GM23248 (cell line): ENCODE measurements at places on chromosomes 13 and 19.

GRCh38 chr19:4557971-4558941, 1.2 kb downstream of the SEMA6B start:
- DNase-seq, result peak; percentile 45

DNA sequence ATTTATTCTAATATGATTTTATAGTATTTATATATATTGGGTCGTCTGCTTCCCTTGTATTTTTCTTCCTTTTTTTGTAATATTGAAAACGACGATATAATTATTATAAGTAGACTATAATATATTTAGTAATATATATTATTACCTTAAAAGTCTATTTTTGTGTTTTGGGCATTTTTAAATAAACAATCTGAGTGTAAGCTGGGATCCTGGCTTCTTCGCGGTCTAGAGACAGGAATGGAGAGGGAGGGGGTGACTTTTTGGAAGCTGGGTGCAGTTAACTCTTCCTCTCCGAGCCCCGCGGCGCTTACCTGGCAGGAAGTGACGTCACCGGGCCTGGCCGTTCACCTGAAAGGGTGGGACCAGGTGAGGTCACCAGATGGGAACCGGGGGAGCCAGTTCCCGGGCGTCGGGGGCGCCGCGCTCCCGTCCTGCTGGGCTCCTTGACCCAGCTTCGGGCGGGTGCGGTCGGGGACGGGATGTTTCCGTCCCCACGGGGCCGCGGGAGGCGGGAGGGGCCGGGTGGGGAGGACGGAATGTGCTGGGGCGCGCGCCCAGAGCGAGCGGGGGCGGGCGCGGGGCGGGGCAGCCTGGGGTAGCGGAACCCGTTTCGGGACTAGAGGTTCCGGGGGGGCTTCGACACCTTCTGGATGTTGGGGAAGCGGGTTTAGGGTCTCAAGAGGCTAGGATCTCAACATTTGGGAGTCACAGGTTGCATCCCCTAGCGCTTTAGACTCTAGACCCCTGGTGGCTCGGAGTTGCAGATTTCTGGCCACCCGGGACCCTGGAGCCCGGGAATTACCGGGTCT, 2.8 kb downstream of the ZFP36 start:
- DNase-seq, result peak; percentile 90

DNA sequence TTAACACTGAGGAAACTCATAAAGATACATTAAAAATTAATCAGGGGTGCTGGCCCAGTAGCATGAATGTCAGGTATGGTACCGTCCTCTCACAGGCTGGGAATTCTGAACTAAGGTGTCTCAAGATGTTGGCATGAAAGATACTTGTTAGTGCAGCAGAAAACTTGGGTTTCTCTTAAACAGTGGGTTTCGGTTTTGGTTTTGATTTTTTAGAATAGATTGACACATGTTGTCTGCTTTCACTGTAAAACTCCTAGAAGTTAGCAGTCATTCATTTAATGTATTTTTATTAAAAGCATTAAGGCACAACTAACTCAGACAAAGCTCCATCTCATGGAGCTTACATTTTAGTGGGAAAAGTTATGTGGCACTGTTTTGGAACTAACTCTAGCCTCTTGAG, 3.5 kb upstream of the OBI1 start:
- DNase-seq, result no peak

DNA sequence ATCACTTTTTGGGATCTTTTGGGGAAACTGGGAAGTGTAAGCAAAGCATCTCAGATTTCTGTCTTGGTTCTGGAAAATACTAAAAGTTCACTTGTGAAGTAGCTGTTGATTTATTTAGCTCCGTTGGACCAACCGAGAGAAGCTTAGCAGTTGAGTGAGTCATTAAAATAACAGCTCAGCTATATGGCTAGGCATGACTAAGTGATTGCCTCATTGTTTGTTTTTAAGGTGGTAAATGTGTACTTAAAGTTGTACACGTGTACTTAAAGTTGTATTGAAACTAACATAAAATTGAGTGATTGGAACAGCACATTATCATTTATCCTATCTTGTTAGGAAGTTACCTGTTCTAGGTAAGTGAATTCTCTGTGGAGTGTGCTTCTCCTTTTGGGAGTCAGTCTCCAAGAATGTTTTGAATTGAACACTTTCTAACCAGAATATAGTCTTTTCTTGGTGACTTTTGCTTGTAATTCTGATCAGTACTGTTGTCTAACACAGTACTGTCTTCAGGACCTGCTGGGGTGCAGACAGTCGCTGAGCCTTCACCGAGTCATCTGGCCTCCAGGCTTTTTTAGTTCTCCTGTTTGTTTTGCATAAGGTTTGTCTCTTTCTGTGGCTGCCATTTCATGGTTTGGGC, 2.9 kb upstream of the DCUN1D2 start:
- peak; percentile 96 for DNase-seq

- DNase-seq, result no peak
These were observed 504.5 kb downstream of the TBC1D4 start for GRCh38 chr13:74977498-74977897.

DNA sequence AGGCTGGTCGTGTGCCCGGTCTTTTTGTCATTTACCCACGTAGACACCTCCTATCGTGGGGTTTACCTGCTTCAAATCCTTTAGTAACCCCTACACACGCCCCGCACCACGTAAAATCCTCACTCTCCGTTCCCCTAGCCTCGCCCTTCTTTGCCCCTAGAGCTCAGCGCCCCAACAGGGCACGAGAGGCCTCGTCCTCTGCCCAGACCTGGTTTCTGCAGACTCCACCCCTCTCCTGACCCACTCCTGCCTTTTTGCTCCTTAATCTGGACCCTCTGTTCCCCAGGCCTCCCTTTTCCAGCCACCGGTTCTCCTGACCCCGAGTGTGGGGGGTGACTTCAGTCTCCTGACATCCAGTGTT, 412 bp downstream of the ZNF528 start:
- DNase-seq, result peak; percentile 59

DNA sequence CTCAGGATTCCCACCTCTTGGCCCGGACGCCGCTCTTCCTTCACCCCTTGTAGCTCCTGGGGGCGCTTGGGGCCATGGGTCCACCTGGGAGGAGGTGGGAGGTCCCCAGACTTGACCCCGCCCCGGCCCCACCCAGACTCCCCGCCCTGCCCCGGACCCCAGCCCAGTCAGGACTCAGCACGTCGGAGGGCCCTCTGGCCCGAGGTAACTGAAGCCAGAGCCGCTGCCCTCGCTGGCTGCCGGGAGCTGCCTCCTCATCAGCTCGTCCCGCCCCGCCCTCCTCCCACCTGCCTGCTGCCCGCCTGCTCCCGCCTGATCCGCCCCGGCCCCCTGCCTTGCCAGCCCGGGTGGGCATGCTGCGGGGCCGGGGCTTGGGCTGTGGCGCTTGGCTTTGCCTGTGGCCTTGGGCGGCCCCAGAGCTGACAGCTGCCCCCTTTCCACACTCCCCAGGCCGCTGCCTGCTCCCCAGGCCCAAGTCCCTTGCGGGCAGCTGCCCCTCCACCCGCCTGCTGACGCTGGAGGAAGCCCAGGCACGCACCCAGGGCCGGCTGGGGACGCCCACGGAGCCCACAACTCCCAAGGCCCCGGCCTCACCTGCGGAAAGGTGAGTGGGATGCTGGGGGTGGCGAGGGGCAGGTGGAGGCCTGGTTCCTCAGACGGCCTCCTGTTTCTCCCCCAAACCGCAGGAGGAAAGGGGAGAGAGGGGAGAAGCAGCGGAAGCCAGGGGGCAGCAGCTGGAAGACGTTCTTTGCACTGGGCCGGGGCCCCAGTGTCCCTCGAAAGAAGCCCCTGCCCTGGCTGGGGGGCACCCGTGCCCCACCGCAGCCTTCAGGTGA, 9.4 kb downstream of the ARHGAP33 start:
- no peak for DNase-seq

GRCh38 chr13:97076898-97077297, 82.6 kb upstream of the OXGR1 start:
- DNase-seq, result no peak

GRCh38 chr19:993831-994393, 6.3 kb upstream of the GRIN3B start:
- DNase-seq, result no peak

GRCh38 chr19:2096034-2096479, at the start of gene MOB3A:
Gene MOB3A, minus strand, starts transcription at chr19:2096326. Its CDS starts 17,766 bp downstream, at chr19:2078560.
- DNase-seq, result peak; percentile 95

- DNase-seq, result no peak
These were observed 64.4 kb upstream of the FRY start for GRCh38 chr13:31967155-31967554.

GRCh38 chr13:19586904-19587634, 25.7 kb upstream of the TPTE2 start:
- peak; percentile 26 for DNase-seq

DNA sequence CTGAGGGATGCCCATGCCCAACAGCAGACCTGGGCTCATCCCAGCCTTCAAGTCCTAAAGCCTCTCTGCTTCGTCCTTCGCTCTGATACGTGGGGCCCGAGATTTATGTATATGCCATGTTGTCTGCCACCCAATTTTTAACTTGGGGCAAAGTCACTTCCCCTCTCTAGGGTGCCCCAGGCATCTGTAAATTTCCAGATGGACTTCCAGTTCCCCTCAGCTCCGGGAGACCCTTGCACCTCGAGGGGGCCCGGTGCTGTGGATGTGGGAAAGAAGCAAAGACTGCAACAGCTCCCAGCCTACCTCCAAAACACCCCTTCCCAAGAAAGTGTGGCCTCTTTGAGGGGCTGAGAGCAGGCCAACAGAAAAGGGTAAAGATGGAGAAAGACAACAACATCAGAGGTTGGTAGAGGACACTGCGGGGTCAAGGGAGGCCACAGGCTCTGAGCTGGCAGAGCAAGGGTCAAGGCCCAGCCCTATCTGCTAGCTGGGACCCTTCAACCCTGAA, 97.4 kb downstream of the STK24 start:
- DNase-seq, result no peak

DNA sequence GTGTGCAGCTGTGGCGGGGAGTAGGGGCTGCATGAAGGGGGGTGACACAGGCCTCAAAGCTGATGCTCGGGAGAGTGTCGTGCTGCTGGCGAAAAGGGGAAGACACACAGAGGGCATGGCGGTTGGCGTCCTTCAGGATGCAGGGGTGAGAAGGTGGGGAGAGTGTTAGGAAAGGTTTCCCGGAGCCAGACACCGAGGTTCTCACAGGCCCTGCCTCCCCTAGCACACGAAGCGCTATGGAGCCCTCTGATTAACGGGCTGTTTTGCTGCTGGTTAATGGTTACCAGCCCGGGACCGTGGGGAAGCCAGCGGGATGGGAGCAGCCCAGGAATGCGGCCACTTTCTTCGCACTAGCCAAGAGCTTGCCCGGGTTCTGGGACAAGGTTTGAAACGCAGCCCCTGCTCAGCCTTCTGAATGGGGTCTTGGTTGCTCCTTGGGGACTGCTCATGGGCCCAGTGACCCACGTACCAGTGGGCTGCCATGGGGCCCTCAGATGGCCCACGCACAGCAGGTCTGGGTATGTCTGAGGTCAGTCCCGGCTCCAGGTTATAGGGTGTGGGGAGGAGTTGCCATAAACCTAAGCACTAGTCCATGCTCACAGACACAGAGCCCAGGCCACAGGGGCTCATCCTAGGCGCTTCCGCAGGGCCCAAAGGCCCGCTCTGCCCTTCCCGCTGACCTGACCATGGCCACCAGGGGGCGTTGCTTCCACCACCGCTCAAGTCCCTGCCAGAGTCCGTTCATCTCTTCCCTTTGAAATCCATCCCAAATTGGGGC, 31.3 kb upstream of the ISYNA1 start:
- peak; percentile 76 for DNase-seq

- peak; percentile 97 for DNase-seq
These were observed 38.2 kb downstream of the NFIC start for GRCh38 chr19:3404324-3405260.
